ENCODE measurements at places on chromosomes 6 and 20. TPM values are rescaled to one million over a fixed set of nuclear protein-coding genes. Genes with fewer than 3 reads are reported as not detected.

TPMT gene
- total RNA-seq, result 22.2 TPM

IL20RA gene
- total RNA-seq, result not detected

MOCS1 gene
- total RNA-seq, result 8.1 TPM

GRCh38 chr6:110211753-110212152, 31.5 kb downstream of the CDC40 start:
- no peak for DNase-seq

DNA sequence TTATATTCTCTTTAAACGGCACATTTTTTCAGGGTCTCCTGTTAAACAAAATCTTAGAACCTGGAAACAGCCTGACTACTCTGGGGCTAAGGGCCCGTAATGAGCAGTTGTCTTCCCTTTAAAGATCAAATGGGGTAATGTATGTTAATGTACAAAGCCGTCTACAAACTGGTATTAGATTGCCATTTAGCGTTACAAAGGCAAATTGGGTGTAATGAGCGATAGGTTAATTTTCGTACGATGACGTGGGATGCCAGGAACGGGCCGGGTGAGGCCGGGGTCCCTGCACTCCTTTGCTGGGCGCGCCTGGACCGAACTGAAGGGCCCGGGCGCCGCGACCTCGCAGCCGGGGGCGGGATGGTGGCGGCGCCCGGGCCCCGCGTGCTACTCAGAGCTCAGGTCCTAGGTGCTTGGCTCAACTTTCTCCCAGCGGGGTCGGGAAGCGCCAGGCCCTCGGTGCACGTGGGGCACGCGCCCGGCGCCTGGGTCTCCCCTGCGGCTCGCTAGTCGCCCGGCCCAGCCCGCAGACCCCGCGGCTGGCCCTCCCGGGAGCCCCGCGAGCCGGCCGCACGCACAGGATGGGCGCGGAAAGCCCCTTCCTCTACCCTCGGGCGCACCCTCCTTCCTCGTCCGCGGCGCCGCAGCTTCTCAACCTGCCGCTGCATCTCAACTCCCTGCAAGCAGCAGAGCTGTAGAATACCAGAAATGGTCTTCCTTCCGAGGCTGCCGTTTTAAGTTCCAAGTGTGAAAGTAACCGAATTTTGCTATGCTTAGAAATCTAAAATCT, 5.9 kb downstream of the NKX2-4 start:
- no peak for DNase-seq

DNA sequence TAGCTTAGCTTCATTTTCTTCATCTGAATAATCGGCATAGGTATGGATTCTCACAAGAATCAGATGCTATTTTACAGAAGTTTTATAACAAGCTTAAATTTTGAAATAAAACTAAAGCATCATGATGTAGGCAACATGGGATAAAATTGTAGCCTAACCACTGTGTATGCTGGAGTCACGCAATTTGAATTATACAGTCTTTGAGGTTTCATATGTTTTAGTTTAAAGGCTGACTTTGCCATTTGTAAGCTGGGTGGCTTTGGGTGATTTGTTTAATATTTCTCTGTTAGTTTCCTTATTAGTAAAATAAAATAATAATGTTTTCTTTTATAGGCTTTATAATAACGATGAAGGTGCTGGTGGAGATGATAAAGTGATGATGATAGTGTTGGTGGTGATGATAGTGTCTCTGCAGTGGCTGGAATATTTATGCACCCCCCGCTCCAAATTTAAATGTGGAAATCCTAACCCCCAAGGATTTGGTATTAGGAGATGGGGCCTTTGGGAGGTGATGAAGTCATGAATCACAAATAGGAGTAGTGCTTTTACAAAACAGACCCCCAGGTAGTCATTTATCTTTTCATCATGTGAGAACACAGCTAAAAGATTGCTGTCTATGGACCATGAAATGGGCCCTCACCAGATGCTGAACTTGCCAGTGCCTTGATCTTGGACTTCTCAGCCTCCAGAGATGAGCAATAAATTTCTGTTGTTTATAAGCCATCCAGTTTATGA, 42.0 kb downstream of the DOK5 start:
- no peak for DNase-seq

GRCh38 chr6:30091577-30092381, 16.2 kb upstream of the RNF39 start:
- DNase-seq, result peak; percentile 59

GRCh38 chr6:31822036-31822821, 5.3 kb upstream of the HSPA1B start:
- peak; percentile 64 for DNase-seq

DNA sequence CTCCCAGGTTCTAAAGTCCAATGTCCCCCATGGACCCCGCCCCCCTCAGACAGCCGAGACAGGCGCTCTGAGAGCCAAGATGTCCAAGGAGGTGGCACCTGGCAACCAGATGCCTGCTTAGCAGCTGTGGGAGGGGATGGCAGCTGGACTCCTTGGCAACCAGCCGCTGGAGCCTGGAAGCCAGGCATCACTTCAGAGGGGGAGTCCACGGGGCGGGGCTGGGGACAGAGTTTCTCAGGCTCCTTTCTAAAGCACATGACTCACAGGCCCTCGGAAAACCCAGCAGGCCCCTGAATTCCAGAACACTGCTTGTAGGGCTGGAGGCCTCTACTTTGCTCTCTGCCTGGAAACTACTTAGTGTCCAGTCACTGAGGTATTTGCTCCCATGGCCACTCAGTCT, 51.5 kb downstream of the PREX1 start:
- peak; percentile 43 for DNase-seq

GRCh38 chr6:103183831-103184411, 1675.8 kb downstream of the HACE1 start:
- DNase-seq, result no peak

GRCh38 chr6:2038092-2038491, 207.3 kb downstream of the GMDS start:
- DNase-seq, result peak; percentile 37

All from IMR-90 (cell line).